ENCODE measurements at places on chromosomes 2 and 18.

GRCh38 chr2:236172255-236173035 is 4.3 kb upstream of the GBX2 start:
- no peak for DNase-seq

DNA sequence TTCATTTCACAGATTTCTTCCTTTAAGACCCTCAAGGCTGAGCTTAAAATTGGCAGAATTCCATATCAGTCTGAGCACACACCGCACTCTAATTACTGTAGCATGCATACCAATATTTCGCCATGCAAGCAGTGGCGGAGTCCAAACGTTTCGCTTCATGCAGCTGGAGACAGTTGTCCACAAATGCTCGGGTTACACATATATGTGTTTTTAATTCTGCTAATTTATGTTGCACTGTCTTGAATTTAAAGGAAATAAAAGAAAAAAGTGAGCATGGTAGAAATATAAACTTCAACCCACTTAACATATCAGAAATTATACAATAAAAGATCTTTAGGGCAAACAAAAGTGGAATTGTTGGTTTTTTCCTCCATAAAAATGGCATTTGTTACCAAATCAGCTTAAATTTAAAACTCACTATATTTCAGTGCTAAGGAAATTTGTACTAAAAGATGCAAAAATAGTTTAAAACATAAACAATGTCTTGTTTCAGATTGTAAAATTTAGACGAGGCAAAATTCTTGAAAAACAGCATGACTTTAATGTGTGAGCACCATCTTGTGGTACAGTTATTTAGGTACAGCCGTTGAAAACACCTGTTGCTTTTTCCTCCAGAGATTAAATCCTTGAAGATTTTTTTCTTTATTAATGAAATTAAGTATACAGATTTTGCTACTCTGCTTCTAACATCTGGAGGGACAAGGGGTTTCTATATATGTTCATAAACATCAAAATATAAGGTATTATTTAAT is 24.1 kb upstream of the KANSL1L start:
- DNase-seq: peak; percentile 81

GRCh38 chr2:208375491-208376068 is 31.0 kb upstream of the PTH2R start:
- DNase-seq: no peak

- DNase-seq: no peak
These were observed 54.6 kb downstream of the DCC start for GRCh38 chr18:52394602-52395001.

GRCh38 chr18:55838841-55839240 is 250.8 kb upstream of the TCF4 start:
- no peak for DNase-seq

GRCh38 chr18:63907664-63908063 is at the start of gene SERPINB10:
SERPINB10 (plus strand) TSS chr18:63907958; CDS start chr18:63915511, 7,553 bp downstream.
- peak; percentile 38 for DNase-seq

DNA sequence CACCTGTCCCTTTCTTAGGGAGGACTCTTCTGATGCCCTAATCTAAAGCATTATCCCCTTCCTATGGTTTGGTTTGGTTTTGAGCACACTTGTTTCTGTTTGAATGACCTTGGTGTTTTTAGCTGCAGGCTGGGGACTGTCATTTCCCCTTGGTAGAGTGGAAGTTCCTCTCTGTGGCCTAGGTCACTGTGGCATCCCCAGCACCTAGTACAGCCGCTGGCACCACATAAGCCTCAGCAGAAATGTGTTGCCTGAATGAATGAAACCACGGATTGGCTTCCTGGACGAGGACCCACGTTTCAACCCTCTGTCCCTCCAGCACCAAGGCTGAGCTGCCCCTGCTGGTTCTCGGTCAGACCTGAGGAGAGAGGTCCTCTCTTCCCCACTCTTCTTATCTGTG is 159.9 kb downstream of the CTIF start:
- DNase-seq: peak; percentile 35

DNA sequence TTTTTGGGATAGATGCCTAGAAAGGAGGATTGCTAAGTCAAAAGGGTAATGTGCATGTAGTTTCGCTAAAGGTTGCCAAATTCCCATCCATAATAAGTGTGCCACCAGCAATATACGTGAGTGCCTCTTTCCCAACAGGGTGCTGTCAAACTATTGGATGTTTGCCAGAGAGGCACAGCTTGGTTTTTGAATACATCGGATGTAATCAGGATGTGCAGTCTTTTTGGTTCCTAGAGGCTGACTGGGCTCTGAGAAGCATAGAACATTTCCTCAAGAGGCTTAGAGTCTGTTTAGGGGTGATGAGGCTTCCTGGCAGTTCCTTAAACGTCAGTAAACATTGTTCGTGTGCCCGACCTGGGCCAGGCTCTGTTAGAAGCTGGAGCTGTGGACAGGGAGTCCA is 28.0 kb downstream of the AGAP1 start:
- peak; percentile 11 for DNase-seq

DNA sequence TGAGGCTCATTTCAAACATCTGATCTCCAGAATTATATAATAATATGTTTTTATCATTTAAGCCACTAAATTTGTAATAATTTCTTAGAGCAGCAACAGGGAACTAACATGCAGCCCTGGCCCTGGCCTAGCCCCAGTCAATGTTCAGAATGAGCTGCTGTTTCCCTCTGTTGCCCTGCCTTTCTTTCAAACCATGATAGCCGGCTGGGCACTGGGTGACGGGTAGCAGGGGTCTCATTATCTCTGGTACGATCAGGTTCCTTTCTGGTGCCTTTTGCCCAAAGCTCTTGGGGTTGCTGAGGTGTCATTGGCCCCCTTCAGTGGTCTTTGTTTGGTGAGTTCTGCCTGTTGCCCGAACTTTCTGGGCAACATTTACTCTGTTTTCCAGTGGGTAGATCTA is 63.1 kb downstream of the THNSL2 start:
- no peak for DNase-seq

DNA sequence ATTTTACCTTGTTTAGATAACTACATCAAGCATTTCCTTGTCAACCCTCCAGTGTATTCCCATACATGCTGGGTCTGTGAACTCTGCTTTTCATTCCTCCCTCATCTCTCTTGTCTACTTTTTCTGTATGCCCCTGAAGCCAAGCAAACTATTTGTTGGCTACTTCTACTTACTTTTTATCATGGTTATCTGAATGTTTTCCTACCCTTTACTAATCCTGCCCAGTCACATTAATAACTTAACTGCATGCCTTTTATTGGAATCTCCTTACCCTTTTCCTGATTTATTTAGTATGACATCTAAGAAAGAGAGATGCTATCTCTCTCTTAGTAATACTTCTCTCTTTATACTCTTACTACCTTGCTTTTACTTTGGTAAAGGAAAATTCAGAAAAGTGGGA is 17.0 kb downstream of the DCAF17 start:
- DNase-seq: no peak

DNA sequence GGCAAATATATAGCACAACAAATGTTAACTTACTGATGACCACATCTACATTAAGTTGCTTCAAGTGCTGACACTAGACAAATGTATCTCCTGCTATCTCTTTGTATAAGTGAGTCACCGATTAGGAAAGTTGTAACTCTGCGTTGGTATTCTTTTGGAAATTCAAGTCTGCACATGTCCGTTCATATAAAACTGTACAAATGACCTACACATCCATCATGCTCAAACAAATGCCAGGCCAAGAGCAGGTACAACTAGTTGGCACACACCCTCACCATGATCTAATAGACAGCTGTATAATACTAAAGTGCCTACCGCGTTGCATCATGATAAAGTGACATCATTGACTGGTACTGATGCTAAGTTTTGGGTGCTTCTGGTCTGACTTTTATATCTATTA is 141.1 kb downstream of the RBMS1 start:
- DNase-seq: no peak

GRCh38 chr2:74457129-74457548 is 1.1 kb upstream of the WBP1 start:
- no peak for DNase-seq

GRCh38 chr2:60309336-60309735 is 244.1 kb downstream of the BCL11A start:
- DNase-seq: no peak

All from hematopoietic multipotent progenitor cell treated with erythropoietin and hydrocortisone succinate and interleukin-3 and kit ligand, for 6 days (in vitro differentiated cells).